ENCODE measurements at places on chromosomes 2 and 18.

DNA sequence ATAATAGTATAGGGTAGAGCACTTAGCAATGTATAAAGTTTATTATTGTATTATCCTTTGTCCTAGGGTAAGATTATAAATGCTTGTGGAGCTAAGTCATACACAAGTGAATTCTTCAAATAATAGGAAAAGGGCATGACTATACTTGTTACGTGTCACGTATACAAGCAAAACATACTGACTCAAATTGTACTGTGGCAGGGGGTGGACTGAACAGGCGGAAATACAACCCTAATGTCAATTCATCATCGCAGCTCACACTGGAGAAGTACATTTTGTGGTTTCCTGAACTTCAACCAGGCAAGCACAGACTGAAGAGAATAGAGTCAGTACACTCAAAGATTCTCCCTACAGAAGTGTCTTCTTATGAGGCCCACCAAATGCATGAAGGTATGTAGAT lies 201.0 kb downstream of the MBD2 start:
- no peak for DNase-seq

- no peak for DNase-seq
Observed at GRCh38 chr18:31680433-31680811, 4.0 kb downstream of the B4GALT6 start.

GRCh38 chr2:42965910-42966309 lies 173.5 kb upstream of the HAAO start:
- DNase-seq = no peak

- DNase-seq = no peak
Observed at GRCh38 chr2:16828828-16829160, 163.2 kb upstream of the CYRIA start.

- DNase-seq = no peak
Observed at GRCh38 chr2:231673348-231673770, 35.0 kb upstream of the PTMA start.

DNA sequence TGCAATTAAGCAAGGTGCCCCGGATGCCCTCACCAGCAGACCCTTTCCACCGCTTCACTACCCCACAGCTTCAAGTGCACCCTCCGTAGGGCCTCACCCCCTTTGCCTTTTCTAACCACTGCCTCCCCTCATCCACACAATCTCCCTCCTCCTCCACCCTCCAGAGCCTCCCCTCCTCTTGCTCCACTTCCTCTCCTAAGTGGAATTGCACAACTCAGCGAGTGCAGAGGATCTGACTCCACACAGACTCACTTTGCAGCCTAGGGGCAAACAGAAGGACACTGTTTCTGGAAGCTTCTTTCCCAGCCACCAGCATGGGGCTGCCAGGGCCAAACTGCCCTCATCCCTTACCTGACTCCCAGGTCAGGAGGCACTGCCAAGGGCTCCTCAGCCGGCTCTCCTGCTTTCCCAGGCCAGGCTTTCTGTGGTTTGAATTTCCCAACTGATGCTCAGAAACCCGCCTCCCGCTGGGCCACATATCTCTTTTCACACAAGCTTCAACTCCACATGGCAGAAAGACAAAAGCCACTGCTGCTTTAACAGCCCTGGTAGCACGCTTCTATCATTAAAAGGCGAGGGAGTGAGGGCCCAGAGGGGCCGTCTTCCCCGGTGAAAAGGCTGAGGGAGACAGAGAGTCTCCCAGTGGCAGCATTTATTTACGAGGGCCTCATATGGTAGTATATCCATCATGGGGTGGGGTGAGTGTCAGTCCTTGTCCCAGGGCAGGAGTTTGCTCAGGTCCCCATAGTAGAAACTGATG lies 74.7 kb upstream of the MGAT4A start:
- DNase-seq = no peak

- no peak for DNase-seq
Observed at GRCh38 chr2:119260646-119261492, 37.2 kb downstream of the STEAP3 start.

DNA sequence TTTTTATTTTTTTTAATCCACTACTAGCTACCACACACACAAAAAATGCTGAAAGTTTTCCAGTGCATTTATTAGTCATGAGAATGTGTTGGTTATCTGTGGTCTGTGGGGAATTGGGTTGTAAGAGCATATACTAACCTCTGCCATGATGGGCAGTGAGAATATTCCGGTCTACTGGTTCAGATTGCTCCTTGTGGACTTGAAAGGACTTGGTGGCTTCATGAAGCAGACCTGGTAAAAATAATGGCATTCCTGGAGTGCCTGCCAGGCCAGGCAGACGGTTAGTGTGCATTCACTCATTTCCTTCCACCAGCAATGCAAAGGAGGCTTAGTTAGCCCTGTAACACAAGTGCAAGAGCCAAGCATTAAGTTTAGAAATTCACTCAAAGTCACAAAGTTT lies 150.8 kb downstream of the THSD7B start:
- DNase-seq = no peak

GRCh38 chr2:3598197-3598910 lies 3.4 kb downstream of the COLEC11 start:
- no peak for DNase-seq

DNA sequence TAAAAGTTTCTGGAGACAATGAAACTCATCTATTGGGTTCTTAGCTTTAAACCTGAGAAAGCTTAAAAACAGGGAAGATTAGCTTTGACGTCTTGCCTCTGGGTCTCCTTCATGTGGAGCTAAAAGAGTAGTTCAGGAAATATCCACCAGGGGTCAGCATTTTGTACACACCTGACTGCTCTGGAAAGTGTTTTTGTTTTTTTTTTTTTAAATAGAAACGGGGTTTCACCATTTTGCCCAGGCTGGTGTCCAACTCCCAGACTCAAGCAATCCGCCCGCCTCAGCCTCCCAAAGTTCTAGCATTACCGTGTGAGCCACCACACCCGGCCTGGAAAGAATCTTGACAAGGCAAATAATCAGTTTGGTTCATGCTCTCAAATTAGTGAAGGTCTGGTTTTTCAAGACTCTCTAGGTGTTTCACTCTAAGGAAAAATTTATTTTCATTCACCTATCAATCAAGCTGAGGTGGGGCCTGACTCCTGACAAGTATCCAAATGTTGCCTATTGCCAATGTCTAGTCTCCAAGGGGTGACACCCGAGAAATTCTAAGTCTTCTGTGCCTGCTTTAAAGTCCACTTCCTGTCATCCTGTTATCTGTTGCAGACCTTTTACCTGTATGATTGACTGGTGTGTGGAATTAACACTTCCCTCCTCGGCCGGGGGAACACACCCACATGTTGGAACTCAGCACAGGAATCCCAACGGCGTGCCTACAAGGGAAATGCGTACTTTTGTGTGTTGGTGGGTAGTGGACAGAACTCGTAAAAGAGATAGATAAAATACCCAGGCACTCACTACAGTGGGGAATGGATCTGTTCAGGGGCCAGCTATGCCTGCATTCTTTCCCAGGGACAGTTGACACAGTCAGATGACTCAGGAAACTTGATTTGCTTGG lies 11.3 kb downstream of the IL1RN start:
- no peak for DNase-seq

DNA sequence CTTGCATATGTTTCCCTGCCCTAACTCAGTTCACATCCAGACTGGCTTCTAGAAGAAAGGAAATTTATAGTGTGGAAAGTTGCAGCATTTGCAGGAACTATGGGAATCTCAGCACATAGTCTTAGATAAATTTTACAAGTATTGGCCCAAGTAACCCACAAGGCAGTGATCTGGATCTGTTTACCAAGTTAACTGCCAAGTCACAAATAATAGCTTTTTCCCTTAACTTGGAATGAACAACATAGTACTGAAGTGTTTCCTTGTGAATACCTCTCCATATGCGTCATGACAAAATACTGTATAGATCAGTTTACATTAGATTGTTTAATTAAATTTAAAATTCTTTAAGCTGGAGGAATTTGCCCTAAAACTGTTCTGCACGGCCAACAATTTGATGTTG lies 255.8 kb upstream of the EPAS1 start:
- DNase-seq = no peak

GRCh38 chr18:61574665-61575064 lies 241.4 kb downstream of the CDH20 start:
- no peak for DNase-seq

- no peak for DNase-seq
Observed at GRCh38 chr18:36661999-36662398, 166.8 kb downstream of the TPGS2 start.

- peak; percentile 74 for DNase-seq
Observed at GRCh38 chr2:196278491-196278911, 107.1 kb upstream of the STK17B start.

GRCh38 chr18:60279391-60279790 lies 93.2 kb downstream of the MC4R start:
- no peak for DNase-seq

- no peak for DNase-seq
Observed at GRCh38 chr2:9313443-9313842, 106.8 kb downstream of the ASAP2 start.

- DNase-seq = no peak
Observed at GRCh38 chr18:9695605-9696004, 12.5 kb upstream of the RAB31 start.

GRCh38 chr2:85503168-85503850 lies 35.7 kb upstream of the MAT2A start:
- no peak for DNase-seq

DNA sequence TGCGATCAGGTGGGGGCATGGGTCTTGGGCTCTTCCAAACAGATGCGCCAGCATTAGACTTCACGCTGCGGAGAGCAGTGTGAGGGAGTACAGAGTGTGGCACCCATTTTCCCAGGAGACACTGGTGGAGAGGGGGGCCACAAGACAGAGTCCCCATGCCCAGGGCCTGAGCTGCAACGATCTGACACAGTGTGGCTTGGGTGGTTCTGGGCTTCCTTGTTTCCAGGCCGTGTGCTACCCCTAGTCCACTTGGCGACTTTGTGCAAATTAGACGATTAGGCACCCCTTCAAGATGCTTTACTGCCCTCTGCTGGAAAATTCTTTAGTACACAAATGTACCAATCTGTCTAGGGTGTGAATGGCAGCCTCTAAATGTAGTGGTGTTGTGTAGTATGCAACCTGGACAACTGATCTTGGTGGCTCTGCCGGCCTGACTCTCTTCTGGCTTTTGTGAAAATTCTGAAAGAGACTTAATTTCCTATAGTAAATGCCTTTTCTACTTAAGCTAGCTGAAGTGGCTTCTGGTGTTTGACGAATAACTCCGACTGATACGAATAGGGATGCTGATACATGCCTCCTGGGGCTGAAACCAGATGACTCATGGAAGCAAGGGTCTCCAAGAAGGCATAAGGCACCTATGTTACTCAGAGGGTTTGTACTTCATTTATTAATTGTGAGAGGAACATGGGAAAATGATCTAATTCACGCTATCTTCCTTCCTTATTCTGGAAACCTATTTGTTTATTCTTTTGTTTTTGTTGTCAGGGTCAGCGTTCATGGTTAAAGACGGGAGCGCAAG lies 92.3 kb upstream of the SMAD2 start:
- DNase-seq = no peak

- no peak for DNase-seq
Observed at GRCh38 chr2:144628566-144628965, 108.6 kb upstream of the ZEB2 start.

DNA sequence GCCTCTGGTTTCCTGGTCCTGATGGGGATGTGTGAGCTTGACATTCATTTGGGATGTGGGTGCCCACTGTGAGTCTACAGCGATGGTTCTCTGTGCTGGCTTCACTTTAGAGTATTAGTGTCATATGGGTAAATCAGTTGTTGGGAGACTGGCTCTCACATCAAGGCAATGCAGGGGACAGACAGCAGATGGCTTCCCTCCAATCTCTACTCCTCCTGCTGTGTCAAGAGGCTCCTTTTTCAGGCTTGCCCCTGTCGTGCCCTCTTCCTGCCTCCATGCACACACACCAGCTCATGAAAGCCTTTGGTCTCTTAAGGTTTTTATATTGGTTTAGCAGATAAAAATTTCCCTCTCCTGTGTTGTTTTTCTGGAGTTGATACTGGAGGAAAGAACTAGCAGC lies 315.6 kb downstream of the RDH14 start:
- DNase-seq = no peak

- no peak for DNase-seq
Observed at GRCh38 chr2:20972792-20973565, 70.9 kb downstream of the APOB start.

- no peak for DNase-seq
Observed at GRCh38 chr2:196987649-196988364, 61.3 kb upstream of the PGAP1 start.

- DNase-seq = no peak
Observed at GRCh38 chr2:192828175-192828574, 633.4 kb upstream of the TMEFF2 start.

- DNase-seq = no peak
Observed at GRCh38 chr2:188766471-188766856, 207.7 kb upstream of the COL3A1 start.

DNA sequence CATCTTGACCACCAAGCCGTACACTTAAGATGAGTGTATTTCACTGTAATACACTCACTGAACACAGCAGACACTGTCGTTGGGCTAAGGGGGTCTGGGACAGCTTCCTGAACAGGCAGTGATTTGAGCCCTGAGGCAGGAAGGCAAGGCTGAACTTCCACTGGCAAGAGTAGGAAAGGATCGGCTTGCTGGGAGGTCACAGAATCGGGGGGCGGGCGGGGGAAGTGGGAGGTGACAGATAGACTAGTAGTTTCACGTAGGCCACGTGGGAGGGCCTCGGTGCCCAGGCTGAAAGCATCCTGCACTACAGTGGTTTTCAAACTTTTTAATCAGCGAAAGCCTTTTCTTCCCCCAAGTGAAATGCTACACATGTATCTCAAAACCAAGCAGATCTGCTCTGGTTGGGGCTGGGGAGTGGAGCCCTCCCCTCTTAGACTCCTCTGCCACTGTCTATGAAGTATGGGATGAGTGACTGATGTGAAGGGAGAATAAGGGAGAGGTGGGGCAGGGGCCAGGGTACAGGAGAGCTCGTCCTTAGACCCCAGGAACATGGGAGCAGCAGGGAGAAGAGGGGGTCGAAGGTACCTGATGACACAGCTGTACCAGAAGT lies 8.6 kb downstream of the PARD6G start:
- no peak for DNase-seq

- DNase-seq = no peak
Observed at GRCh38 chr2:241903121-241904010, 33.8 kb downstream of the RTP5 start.

DNA sequence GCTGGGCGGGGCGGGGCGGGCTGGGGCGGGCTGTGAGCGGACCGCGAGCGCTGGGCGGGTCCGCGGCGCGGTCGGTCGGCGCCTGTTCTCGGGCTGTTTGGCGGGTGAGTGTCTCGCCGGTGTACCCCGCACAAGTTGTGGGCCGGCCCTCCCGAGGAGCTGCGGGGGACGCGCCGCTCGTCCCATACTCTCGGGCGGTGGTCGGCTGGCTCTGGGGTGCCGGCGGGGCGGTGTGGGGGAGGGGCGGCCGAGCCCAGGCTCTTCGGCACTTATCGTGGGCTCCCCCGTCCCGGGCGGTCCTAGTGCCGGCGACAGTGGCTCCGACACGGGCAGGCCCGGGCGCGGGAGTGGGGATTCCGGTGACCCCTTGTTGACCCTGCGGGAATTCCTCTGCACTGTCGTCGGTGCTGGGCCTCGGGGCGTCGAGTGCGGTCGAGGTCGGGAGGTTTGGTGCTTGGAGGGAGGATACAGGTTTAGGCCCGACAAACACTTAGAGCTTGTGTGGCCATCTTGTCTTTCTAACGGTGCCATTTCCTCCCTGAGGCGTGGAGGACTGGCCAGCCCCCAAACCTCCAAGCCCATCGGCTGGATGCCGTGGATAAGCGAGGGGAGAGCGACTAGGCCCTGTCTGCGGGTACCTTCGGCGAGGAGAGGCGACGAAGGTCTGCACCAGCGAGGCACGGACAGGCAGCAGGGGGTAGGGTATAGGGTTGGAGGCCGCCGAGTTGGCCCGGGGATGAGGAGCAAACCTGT lies at the start of gene SEPTIN2:
TSS of gene SEPTIN2 (plus strand) at position 47 of the 753 bp plus-strand sequence. CDS start 8,308 bp downstream, outside the sequence.
- peak; percentile 69 for DNase-seq

- DNase-seq = no peak
Observed at GRCh38 chr18:50805732-50806131, 14.1 kb downstream of the MRO start.
